ENCODE measurements at places on chromosomes 5 and 9.

DNA sequence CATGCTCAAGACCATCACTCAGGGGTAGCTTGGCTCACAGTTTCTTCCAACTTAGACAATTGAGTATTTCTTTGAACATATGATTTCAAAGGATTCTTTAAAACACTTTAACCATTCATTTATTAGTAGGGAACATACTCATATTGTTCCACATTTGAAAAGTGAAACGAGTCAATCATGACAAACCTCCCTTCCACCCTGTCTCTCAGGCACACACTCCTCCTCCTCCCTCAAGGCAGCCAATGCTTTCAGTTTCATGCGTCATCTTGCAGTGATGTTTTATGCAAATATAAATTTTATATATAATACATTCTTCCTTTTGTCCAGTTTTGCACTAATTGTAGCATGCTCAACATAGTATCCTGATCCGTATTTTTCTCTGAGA lies 126.0 kb upstream of the BOD1 start:
- no peak for DNase-seq

DNA sequence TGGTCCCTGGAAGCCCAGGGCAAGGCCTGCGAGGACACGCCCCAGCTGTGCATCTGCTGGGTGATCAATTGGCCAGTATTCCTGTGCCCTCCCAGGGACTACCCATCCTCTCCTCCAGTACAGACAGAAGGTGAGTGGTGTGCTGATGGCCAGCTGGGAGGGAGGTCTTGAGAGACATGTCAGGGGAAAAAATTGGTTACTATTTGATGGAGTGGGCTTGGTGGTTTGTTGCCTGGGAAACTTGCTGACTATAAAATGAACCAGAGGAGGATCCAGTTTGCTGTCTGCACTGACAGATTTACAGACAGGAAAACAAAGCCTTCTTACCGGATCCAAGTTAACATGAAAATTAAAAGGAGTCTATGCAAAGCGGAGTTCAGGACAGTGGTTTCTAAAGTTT lies 40.3 kb downstream of the MAP1B start:
- DNase-seq = no peak

- no peak for DNase-seq
Observed at GRCh38 chr9:113531919-113532808, 68.6 kb downstream of the RGS3 start.

GRCh38 chr5:36160617-36161016 lies 8.7 kb downstream of the SKP2 start:
- no peak for DNase-seq

DNA sequence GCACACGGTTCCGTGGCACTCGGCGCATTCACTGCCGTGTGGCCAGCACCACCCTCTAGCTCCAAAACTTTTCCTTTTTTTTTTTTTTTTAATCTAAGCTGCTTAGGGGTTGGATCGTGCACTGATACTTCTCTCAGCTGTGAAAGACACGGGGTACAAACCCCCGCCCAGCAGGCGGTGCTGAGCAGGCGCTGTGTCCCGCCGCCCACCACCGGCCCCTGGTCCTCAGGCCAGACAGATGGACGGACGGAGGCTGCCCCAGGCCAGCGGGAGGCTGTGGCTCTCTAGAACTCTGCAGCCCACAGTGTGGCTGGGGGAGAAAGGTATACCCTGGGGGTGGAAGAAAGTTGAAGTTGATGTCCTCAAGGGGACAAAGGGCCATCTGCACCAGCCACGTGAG lies 6.2 kb downstream of the AGPAT2 start:
- no peak for DNase-seq

- DNase-seq = no peak
Observed at GRCh38 chr5:141421489-141421855, 621 bp downstream of the PCDHGA11 start.

- DNase-seq = no peak
Observed at GRCh38 chr9:129891569-129891968, 56.3 kb downstream of the USP20 start.

- DNase-seq = no peak
Observed at GRCh38 chr9:35274993-35275392, 113.2 kb downstream of the UNC13B start.

GRCh38 chr5:37938076-37938852 lies 98.4 kb upstream of the GDNF start:
- no peak for DNase-seq

GRCh38 chr9:133960568-133961129 lies 31.5 kb downstream of the VAV2 start:
- no peak for DNase-seq

GRCh38 chr5:171934586-171934985 lies 71.9 kb downstream of the FBXW11 start:
- DNase-seq = no peak

- no peak for DNase-seq
Observed at GRCh38 chr9:82082563-82082962, 94.0 kb downstream of the SPATA31D1 start.

GRCh38 chr9:136175616-136176197 lies 29.2 kb downstream of the LHX3 start:
- no peak for DNase-seq

GRCh38 chr9:31783491-31783890 lies 601.0 kb upstream of the ACO1 start:
- no peak for DNase-seq

DNA sequence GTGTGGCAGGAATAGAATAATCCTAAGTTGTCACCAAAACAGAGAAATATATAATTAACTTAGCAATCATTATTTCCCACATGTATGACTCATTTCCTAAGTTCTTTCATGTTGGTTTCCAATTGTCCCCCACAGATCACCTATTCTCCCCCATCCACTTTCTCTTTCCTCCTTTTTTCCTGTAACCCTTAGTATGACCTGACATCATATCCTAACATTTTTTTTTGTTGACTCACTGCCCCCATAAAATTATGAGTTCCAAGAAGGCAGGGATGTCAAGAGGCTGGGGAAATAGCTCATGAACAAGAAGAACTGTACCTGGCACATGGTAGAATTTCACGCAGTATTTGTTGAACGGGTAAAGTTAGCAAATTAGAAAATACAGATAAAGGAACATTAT lies 186.7 kb downstream of the DCP2 start:
- DNase-seq = no peak

GRCh38 chr5:60382716-60383115 lies 317.2 kb downstream of the DEPDC1B start:
- no peak for DNase-seq

DNA sequence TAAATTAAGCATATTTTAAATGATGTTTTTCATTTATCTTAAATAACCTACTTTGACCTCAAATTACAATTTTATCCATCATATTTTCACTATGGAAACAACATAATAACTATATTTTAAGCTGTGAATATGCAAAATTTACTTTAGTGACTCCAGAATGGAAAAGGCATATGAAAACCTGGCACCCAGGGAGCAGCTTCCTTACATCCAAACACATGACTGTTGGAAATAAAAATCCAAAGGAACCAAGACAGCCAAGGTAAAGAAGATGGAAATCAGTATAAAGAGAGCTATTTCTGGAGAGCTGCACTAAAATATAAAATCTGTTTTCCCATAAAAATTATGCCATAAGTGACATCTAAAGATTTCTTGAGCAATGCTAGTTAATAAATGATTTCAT lies 140.3 kb upstream of the FTMT start:
- no peak for DNase-seq

Data from uterus (tissue), 4 donors.